ENCODE measurements at places on chromosomes 16 and 17.
A peak's percentile ranks its signal among the peaks of the same experiment; 100 is the strongest.

GRCh38 chr17:35801583-35802224 lies 6.3 kb upstream of the MMP28 start:
- no peak for DNase-seq

DNA sequence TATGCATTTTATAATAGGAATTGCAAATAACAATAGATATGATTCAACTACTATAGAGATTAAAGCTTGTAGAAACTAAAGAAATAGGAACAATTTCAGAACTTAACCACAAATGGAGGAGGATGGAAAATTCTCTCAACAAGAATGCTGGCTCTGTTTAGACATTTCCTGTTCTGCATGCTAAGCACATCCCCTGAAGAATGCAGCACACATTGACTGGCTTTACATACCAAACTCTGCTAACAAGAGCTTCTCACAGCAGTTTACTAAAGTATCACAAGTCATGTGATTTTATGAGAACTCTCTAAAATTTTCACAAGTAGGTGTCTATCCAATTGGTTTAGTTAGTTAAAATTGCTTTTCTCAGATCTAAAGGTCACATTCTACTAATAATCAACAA lies 85.2 kb downstream of the SPAG9 start:
- DNase-seq = peak; percentile 2

GRCh38 chr17:20243524-20243923 lies 223.8 kb downstream of the LGALS9B start:
- DNase-seq = no peak

GRCh38 chr17:51088287-51088686 lies 32.4 kb downstream of the SPAG9 start:
- DNase-seq = no peak

- no peak for DNase-seq
These were observed 2.4 kb downstream of the EPN3 start for GRCh38 chr17:50534979-50535326.
